ENCODE measurements at places on chromosomes 11 and 22. TPM values are rescaled to one million over a fixed set of nuclear protein-coding genes. Genes with fewer than 3 reads are reported as not detected.

APOA4 gene
- total RNA-seq, result not detected

POLA2 gene
- 0.69 TPM for total RNA-seq

ACR gene
- not detected for total RNA-seq

LMO2 gene
- total RNA-seq, result under 0.01 TPM

FGF19 gene
- not detected for total RNA-seq

DEFB108B gene
- total RNA-seq, result not detected

LDLRAD3 gene
- total RNA-seq, result 7.9 TPM

GGTLC2 gene
- total RNA-seq, result not detected

Data from bronchial smooth muscle cell (primary cell).